Activated naive CD8-positive, alpha-beta T cell treated with anti-CD3 and anti-CD28 coated beads, Interleukin-2, amount 50 U/mL, for 16 hours (primary cell): ENCODE measurements at places on chromosomes 3 and 15.

DNA sequence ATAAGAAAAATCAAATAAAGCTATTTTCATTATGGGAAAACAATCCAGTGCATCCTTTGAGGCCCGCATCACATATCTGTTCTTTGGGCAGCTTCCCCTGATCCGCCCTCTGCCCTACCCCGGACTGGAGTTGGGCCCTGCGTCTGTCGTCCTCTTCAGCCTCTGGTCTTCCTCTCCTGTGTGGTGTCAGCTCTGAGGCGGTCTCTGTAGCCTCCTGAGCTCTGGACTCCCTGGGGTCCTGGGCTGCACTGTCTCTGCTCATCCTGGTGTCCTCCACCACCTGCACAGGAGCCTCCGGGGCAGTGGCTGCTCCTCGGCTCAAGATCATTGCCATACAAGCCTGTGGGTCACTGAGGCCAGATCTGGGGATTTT is 7.4 kb upstream of the SNX22 start:
- no peak for DNase-seq

DNA sequence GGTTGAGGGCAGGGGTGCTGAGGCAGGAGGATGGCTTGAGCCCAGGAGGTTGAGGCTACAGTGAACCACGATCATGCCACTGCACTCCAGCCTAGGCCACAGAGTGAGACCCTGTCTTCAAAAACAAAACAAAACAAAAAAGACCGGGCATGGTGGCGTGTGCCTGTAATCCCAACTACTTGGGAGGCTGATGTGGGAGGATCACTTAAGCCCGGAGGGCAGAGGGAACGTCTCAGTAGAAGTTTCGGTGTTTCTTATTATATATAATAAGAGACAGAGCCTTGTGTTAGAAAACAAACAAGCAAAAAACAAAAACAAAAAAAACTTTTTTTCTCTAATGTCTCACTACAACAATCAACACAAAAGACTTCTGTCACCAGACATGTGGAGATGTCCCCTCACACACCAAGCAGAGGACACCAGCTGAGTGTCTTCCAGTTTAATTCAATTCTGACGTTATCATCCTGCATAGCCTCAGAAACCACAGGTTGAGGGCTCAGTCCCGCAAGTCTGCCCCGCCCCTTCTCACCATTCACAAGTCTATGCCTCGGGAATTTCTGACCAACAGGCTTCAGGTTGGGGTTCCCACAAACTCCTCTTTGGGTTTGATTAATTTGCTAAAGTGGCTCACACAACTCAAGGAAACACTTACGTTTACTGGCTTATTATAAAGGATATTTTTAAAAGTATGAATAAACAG is 24.0 kb upstream of the EIF4A2 start:
- no peak for DNase-seq

DNA sequence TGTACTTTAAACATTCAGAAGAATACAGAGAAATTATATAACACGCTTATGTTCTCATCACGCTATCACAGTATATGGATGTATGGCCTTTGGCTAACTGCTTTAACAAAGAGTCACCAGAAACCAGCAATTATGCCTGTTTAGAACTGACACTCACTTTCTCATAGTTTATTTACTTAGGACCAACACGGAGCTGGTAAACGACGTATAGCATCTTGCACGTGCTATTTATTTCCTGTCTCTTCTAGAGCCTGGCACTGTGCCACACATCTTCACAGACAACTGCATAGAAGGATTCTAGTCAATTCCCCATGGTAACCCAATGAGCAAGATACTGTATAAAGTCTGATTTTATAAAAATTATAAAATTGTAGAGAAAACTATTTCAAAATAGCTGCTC is 43.6 kb downstream of the TBC1D2B start:
- DNase-seq = no peak

- DNase-seq = no peak
Observed at GRCh38 chr3:188025555-188025954, 128.4 kb upstream of the LPP start.

- DNase-seq = no peak
Observed at GRCh38 chr15:61410662-61411061, 181.6 kb upstream of the RORA start.
